ENCODE measurements at places on chromosomes 2 and 18.

- DNase-seq: no peak
Measured at GRCh38 chr18:74724186-74724585, 126.5 kb downstream of the ZNF407 start.

GRCh38 chr2:157447031-157447430 lies 3.1 kb upstream of the CYTIP start:
- DNase-seq: no peak

GRCh38 chr18:1421502-1421901 lies 516.8 kb downstream of the ADCYAP1 start:
- DNase-seq: no peak

GRCh38 chr18:55731594-55732042 lies 143.6 kb upstream of the TCF4 start:
- no peak for DNase-seq

DNA sequence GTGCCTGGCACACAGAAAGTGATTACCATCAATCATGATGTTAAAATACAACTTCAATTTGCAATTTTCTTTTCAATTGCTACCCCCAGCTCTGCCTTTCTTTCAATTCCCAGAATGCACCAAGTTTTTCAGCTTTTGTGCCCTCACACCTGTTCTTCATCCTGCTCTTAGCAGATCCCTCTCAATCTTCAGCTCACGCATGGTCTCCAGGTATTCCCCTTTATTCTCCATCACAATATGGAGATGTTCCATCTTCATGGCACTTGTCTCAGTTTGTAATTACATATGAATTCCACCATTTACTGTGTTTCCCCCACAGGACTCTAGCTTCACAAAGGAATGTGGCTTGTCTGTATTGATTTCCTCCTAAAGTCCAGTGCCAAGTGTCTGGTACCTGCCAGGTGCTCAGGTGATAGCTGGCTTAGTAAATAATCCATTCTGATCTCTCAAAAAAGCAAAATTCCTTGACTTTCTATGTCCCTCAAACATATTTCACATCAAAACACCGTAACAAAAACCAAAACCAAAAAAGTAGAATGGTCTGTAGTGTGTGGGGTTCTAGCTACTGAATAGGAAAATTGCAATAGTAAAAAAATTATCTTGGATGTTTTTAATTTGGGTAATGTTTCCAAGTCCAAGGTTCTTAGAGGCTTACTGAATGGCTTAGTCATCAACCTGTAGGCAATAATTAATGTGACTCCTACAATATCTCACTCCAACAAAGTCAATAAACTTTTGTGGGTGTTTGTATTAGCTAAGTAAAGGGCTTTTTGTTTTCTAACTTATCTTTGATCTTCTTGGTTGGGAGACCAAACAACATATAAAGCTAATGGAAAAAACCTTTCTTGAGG lies 2.9 kb upstream of the INSIG2 start:
- DNase-seq: no peak

DNA sequence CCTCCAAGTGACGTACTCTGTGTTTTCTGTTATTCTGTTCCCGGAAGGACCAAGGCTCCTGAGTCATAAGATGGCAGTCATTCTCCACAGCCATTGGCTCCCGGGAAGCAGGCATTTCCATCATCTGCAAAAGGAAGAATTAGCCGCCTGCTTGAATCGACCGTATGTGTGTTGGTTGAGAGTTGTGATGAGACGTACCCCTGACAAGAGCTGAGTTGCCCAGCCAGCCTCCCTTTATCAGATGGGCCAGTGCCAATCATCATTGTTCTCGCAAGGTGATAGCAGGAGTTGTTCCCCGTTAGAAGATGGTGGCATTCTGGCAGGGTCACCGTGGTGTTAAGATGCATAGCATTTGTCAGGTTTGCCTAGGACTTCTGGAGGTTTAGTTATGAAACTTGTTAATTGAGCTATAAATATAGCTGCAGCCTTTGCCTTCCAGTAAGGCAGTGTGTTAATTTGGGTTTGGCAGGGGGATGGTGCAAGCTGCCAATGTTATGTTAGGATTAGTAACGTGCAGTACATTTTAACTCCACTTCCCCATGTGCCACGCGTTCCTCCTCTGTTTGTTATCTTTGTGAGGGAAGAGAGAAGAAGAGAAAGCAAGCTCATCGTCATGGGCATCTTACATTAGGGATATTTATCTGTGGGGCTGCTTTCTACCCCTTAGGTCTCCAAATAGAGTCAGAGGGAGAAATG lies 652.7 kb upstream of the FANCL start:
- DNase-seq: no peak

- peak; percentile 52 for DNase-seq
Measured at GRCh38 chr2:157441072-157441454, 2.8 kb downstream of the CYTIP start.

- no peak for DNase-seq
Measured at GRCh38 chr2:46781468-46782189, 134.0 kb downstream of the MCFD2 start.

GRCh38 chr2:235008584-235009044 lies 56.8 kb downstream of the SH3BP4 start:
- DNase-seq: no peak

DNA sequence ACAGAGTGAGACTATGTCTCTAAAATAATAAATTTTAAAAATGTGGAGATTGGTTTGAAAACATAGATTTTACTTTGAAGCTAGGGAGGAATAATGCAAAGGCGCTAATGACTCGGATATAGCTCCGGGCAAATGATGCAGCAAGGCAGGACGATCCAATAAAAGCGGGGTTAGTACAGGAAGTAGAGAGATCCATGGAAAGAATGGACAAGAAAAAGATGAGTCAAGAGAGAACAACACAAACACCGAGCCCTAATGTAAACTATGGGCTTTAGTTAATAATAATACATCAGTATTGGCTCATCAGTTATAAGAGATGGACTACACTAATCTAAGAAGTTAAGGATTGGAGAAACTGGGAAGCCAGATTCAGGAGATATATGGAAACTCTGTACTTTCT lies 74.5 kb downstream of the QPCT start:
- DNase-seq: no peak

DNA sequence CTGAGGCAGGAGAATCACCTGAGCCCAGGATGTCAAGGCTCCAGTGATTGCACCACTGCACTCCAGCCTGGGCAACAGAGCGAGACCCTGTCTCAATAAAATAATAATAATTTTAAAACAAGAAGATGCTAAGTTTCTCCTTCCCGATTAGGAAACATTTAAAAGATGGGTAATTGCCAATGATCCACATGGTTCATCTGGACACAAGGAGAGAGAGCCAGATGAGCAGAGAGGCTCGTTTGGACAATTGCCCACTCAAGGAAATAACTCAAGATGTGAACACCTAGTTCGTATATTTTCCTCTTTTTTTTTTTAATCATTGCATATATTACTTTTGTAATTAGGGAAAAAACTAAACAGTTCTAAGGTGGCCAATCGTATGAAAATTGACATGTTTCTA lies 3.6 kb upstream of the ACTG2 start:
- DNase-seq: no peak

- no peak for DNase-seq
Measured at GRCh38 chr2:214465363-214466146, 54.7 kb downstream of the VWC2L start.

DNA sequence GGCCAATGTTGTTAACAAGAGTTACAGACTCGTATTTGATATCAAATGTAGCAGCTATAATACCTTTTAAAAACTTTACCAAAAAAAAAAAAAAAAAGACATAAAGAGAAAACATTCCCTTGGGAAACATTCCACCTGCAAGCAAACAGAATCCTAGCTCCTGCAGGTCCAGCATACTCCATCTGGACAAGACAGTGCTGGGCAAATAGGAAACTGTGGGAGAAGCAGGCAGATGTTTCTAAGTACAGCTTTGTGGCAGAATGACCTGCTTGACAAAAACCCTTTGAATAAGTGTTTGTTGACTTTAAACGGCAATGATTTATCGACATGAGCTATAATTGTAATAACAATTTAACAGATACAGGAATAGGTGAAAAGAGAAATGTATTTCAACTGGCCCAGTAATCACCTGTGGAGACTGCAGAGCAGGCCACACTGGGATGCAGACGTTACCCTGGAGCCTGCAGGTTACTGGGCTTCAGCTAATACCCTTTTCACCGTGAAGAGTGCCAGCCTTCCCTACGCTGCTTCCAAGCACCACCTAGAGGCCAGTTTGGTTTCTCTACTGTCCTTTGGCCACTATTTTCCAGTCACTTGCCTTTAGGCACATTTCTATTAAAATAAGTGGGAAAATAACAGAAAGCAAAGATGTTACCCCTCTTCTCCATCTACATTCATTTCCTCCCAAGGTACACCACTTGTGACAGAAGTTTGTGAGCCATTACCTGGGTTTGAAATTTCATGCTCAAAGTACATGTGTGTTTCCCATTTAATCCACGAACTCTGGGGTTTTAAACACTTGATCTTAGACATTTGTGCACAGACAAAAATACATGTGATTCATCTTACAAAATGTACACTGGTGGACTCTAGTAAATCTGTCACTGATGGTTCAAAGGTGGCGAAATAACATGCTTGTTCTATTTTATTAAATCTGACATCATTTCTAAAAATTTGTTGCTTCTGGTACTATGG lies 96.9 kb upstream of the ZNF397 start:
- DNase-seq: peak; percentile 50

GRCh38 chr2:43854671-43855070 lies 15.9 kb downstream of the ABCG8 start:
- no peak for DNase-seq

DNA sequence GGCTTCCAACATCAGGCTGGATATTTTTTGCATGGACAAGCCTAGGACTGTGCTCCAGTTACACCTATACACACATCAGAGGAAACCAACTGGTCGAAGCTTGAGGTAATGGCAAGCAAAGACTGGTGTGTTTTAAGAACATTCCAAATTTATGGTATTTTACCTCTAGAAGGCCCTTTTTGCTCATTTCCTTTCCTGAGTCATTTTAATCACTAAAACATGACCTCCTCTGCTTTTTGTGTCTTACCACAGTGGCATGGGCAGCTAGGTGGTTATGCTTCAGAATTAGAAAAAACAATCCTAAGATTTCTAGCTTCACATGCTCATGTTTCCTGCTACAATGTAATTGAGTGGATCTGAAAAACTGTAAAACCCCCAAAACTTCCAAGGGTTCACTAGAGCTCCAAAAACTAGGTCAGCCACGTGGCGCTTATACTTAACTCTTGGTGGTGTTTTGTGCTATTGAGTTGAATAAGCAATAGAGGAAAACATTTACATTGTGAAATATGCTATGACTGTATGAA lies 30.6 kb upstream of the CHRNA1 start:
- DNase-seq: no peak

DNA sequence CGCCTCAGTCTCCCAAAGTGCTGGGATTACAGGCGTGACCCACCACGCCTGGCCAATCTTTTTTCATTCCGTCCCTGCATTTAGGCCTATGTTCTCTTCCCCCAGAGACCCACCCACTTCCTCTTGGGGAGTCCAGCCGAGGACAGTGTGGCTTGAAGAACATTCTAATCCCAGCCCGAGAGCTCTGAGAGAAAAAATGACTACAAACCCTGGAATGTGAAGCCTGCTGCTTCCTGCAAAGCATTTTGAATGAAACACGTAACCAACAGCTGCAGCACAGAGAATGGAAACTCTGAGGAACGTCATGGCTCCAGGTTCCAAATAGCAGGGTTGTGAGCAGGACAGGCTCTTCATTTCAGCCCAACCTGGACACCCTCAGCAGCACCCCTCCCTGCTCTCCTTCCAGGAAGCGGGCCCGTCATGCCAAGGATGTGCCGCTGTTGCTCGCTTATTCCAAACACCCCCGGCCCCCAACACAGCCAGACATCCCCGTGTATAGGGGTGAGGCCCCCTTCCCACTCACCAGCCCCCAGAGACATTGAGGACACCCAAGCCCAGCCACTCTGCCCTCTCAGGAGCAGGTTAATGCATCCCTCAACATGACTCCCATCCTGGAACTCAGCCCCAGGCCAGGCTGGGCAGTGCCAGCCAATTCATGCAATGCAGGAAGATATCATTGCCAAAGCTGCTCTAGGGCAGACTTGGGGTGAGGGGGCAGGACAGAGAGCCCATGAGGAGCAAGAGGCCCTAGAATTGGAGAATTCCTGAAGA lies 139.8 kb downstream of the ZFP36L2 start:
- DNase-seq: peak; percentile 61

GRCh38 chr2:223041527-223042109 lies 10.4 kb upstream of the KCNE4 start:
- peak; percentile 44 for DNase-seq

- peak; percentile 35 for DNase-seq
Measured at GRCh38 chr2:217806482-217806765, 196.4 kb downstream of the TNS1 start.

GRCh38 chr2:200603972-200604371 lies 18.2 kb downstream of the AOX1 start:
- DNase-seq: no peak

DNA sequence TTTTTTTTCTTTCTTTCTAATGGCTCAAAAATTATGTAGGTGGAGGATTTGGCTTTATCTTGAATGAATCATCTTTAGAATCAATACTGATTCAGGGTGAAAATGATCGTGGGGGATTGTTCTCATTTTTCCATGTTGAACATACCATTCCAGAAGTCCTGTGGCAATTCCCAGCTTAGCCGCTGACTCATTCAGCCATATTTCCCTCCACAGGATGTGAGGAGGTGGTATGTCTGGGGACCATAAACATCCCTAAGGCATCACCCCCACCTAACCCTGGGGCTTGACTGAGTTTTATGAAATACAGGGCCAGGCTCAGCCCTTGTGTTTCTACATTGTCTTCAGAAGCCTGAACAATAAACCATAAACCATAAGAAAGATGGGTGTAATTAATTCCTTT lies 92.7 kb upstream of the FN1 start:
- DNase-seq: no peak

- DNase-seq: no peak
Measured at GRCh38 chr2:172993139-172993538, 82.5 kb upstream of the MAP3K20 start.

DNA sequence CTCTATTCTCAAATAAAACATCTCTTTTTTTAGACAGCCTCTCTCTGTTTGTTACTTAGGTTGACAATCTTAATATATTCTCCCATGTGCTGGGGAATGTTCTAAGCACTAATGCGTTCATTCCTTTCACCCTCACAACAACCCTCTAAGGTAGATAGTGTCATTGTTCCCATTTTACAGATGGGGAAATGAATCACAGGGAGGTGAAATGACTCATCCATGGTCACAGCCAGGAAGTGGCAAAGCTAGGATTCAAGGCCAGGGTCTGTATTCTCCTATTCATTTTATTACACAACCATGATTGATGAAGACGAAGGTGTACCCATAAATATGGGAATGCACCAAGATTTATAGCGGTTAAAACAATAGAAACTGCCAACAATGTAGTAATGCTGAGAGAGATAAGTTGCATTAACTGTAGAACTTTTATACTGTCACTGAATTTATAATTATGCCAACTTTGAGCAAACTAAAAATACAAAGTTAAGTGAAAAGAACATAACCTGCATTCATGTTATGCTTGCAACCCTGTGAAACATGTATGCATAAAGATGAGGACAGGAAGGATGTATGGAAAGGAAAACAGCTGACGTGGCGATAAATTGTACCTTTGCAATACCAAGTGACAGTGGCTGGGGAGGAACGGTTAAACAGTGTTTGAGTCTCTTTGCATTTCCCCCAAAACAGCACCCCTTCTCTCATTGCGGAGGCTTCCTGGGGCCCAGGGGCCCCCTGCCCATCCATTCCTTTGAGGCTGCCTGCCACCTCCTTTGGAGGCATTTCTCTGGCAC lies 257.7 kb upstream of the AGAP1 start:
- no peak for DNase-seq
